ENCODE measurements at places on chromosomes 13 and 19.

GRCh38 chr13:41117869-41118268 lies 14.7 kb downstream of the KBTBD6 start:
- no peak for DNase-seq

- DNase-seq: no peak
These were observed 322.4 kb downstream of the OLFM4 start for GRCh38 chr13:53351021-53351420.

GRCh38 chr13:47794963-47795362 lies 206.1 kb downstream of the SUCLA2 start:
- DNase-seq: no peak

DNA sequence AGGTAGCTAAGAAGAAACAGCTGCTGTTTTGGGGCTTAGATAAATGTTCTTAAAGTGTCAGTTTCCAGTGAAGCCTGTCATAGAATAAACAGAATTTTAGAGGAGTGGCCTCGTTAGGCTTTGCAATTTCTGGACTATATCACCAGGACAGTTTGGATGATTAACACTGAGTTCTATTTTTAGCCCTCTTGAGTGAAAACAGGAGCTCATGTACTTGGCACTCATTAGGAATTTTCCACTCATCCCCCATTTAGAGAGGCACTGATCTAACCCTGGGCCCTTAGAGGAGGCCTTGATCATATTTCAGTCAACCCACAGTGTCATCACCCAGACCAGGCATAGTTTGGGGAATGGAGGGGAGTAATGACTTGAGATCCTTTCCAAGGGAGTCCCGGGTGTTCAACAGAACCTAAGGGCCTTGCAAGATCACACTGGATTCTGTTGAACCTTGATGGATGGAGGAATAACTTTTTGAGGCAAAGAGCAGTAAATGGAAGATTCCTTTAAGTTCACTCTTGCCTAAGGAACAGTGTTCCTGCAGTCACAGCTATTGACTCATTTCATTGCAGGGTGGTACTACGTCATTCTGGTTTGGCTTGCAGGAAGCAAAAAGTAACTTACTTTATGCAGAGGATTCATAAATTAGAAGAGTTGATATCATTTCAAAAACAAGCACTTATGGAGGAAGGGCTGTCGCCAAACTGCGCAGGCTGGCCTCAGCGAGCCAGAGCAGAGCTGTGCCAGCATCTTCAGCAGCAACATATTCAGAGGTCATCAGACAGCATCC lies 160.2 kb downstream of the SLC7A1 start:
- DNase-seq: peak; percentile 50

DNA sequence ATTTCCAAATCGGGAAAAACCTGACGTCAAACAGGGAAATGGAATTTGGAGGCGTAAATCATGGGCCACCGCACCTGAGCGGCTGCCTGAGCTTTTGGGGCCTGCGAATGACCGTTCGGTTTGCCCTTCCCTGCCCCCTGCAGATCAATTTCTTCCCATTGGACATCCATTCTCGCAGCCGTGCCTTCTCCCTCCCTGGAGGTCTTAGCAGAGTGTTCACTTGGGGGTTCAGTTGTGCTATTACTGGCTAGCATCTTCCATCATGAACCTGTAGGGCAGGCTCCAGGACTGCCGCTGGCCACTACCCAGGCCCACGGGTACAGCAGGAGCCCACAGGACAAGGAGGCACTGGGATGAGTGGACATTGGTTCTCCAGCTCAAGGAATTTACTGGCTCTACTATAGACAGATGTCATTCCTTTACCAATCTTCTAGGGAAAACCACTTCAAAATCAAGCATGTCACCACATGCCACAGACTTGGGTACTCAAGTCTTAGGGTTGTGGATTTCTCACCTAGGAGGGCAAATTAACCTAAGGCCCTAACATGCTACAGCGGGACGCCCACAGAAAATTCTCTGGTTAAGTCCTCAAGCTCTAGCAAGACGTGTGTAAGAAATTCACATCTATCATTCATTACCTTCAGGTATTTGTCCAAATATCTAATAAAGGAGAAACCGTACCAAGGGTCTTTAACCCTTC lies 75.5 kb downstream of the COL4A1 start:
- DNase-seq: no peak

DNA sequence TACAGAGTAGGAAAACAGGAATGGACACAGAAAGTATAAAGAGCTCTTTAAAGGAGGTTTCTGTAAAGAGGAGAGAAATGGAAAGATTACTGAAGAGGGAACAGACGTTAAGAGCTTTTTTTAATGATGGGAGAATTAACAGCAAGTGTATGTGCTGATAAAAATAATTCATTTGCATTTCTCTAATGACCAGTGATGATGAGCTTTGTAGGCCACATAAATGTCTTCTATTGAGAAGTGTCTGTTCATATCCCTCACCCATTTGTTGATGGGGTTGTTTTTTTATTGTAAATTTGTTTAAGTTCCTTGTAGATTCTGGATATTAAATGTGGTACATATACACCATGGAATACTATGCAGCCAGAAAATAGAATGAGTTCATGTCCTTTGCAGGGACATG lies 40.0 kb downstream of the MYO16 start:
- DNase-seq: no peak

Data from right cardiac atrium (tissue), 5 donors.